Tibial nerve (tissue), 4 donors: ENCODE measurements at places on chromosomes 12 and 14. TPM values are rescaled to one million over a fixed set of nuclear protein-coding genes. Genes with fewer than 3 reads are reported as not detected.
A peak's percentile ranks its signal among the peaks of the same experiment; 100 is the strongest.

The PTPN6 gene
- 11.9 TPM for total RNA-seq

- DNase-seq = no peak
These were observed 170.3 kb downstream of the TTC7B start for GRCh38 chr14:90645842-90646443.

GRCh38 chr14:45946251-45946650 is 693.2 kb upstream of the MIS18BP1 start:
- no peak for DNase-seq

- no peak for DNase-seq
These were observed 90.1 kb downstream of the NUAK1 start for GRCh38 chr12:106048676-106049075.

The NEMF gene
- total RNA-seq = 215 TPM

The CDK4 gene
- total RNA-seq = 105 TPM

The RPS6KL1 gene
- total RNA-seq = 11.1 TPM

The ESR2 gene
- total RNA-seq = 1.5 TPM

The C3AR1 gene
- total RNA-seq = 16.8 TPM

The PDZRN4 gene
- 197 TPM for total RNA-seq

DNA sequence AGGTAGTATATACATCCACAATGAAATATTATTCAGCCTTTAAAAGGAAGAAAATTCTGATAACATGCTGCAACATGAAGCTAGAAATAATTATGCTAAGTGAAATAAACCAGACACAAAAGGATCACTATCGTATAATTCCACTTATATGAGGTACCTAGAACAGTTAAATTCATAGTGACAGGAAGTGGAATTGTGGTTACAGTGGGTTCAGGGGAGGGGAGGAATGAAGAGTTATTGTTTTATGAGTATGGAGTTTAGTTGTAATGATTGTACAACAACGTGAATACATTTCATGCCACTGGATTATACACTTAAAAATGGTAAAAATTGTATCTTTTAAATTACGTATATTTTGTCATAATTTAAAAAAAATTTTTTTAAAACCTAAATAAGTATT is 21.0 kb downstream of the EEA1 start:
- no peak for DNase-seq

GRCh38 chr12:93335603-93336162 is 42.0 kb upstream of the NUDT4 start:
- no peak for DNase-seq

- DNase-seq = no peak
These were observed 1488.5 kb upstream of the FLRT2 start for GRCh38 chr14:84041421-84041820.

The IL31 gene
- not detected for total RNA-seq

GRCh38 chr12:121966959-121967358 is 48.6 kb downstream of the CFAP251 start:
- DNase-seq = no peak

GRCh38 chr12:2335109-2335508 is 282.3 kb downstream of the CACNA1C start:
- DNase-seq = no peak

DNA sequence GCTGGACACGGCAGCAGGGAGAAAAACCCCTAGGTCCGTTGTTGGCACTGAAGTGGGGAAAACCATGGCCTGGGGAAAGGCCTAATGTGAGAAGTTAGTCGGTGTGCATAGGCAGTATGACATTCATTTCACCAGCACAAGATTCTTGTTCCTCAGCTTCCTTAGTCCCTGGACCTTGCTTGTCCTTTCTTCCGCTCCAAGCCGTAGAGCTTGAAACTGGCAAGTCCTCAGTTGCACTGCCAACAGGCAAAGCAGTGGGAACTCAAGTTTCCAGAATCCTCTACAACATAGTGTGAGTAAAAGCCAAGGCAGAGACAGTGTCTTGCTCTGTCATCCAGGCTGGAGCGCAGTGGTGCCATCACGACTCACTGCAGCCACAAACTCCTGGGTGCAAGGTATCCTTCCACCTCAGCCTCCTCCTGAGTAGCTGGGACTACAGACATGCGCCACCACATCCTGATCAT is 138.5 kb upstream of the AMIGO2 start:
- no peak for DNase-seq

GRCh38 chr14:61269321-61270083 is 11.6 kb downstream of the TMEM30B start:
- DNase-seq = peak; percentile 91

GRCh38 chr12:125259178-125259867 is 194.1 kb downstream of the AACS start:
- DNase-seq = no peak

DNA sequence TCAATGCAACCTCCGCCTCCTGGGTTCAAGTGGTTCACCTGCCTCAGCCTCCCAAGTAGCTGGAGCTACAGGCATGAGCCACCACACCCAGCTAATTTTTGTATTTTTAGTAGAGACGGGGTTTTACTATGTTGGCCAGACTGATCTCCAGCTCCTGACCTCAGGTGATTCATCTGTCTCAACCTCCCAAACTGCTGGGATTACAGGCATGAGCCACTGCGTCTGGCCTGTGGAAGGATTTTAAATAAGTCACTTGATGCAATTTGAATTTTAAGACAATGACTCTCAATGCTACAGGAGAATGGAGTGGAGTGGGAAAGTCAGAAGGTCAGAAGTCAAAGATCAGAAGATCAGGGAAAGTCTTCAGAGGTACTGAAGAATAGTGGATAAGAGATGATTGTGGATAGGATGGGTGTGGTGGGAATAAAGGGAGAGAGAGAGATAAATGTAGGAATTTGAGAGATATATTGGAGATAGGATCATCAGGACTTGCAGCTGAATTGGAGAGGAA is 15.4 kb downstream of the TMEM52B start:
- no peak for DNase-seq

GRCh38 chr12:110253176-110253575 is 27.9 kb upstream of the ATP2A2 start:
- peak; percentile 27 for DNase-seq

GRCh38 chr12:62934239-62934798 is 631 bp downstream of the PPM1H start:
- no peak for DNase-seq

DNA sequence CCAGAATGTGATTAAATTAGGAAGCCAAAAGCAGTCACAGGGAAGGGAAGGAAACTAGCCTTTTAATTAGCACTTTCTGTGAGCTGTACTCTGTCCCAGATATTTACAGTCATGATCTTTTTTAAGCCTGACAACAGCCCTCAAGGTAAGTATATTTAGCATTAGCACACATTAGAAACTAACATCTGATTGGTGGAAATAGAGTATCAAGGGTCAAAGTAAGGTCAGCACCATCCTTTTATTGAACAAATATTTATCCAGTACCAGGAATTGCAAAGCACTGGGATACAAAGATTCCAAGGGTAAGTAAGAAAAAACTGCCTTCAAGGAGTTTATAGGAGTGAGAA is 28.2 kb downstream of the RPGRIP1 start:
- DNase-seq = no peak

The DHRS2 gene
- not detected for total RNA-seq

The MYBPC1 gene
- total RNA-seq = 0.42 TPM

The GDF3 gene
- not detected for total RNA-seq

DNA sequence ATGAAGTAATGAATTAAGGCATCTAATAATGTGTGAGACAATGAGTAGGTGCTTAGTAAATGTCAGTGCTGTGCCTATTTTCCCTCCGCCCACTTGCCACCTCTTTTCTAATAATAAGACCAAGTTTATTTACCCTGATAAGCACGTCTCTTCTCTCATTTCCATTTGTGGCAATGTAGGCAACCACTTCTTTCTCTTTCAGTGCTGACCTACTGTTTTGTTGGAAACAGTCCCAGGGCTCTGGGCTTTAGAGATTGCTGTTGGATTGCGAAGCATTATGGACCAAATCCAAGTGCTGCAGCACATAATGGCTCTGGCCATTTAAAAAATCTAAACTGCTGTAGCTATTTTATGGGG is 141.3 kb upstream of the PLEKHG7 start:
- DNase-seq = peak; percentile 28

- no peak for DNase-seq
These were observed 632 bp downstream of the NYNRIN start for GRCh38 chr14:24399447-24399822.

The GALNT4 gene
- total RNA-seq = 4.9 TPM

DNA sequence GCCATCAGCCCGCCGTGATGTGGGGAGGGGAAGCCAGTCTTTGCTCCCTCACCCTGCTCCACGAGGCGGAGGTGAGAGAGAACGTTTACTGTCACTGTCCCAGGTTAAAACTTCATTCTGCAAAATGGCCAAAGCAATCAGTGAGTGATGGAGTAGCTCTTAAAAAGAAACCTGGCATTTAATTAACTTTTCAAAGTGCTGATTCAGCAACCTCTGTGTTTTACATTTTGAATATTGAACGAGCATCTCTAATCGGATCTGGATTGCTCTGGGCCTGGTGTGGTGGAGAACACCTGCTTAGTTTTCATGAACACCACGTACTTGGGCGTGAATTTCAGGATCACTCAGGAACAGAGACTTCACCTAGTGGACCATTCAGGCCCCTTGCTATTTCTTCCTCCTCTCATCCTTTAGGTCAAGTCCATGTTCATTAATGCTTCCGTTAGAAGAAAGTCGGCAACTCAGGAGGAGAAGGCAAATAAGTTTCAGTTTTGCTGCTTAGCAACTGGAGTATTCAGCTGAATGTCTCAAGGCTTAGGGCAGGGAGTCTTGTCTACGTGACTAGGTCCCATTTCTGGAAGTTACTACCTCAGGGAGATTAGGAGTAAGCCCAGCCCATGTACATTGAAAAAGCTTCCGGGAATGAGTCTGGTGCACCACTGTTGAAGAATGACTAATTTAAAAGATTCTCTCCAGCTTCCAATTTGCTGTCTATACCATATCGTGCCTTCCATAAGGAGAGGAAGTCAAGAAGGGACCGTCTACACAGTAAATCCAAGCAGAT is 68.2 kb downstream of the IFT43 start:
- no peak for DNase-seq

The ZNF891 gene
- 5.7 TPM for total RNA-seq

DNA sequence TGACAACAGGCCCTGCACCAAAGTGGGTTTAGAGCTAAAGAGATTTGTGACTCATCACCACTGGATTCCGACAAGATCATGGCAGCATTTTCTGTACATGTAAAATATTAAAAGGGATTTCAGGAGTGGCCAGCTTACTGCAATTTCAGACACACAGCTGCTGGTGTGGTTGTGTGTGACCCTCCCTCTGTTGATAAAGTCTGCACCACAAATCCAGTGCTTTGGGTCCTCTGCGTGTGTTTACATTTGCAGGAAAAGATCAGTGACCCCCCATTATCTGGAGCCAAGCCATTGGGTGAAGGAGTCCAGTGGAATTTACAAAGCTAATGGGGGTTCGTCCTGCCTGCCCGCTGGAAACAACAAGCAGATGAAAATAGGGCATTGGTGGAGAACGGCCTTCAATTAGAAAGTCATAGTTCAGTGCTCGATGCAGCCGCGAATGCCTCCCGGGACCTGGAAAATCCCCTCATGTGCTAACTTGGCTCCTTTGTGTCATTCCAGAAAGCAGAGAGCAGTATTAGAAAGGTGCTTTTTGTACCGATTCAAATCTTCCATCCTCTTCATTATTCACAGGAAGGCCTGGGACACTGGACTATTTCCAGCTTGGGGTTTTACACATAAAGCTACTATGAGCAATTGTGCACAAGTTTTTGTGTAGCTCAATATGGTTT is 188.5 kb upstream of the TMEM132C start:
- no peak for DNase-seq

GRCh38 chr12:91432089-91432488 is 249.5 kb upstream of the DCN start:
- DNase-seq = peak; percentile 19

DNA sequence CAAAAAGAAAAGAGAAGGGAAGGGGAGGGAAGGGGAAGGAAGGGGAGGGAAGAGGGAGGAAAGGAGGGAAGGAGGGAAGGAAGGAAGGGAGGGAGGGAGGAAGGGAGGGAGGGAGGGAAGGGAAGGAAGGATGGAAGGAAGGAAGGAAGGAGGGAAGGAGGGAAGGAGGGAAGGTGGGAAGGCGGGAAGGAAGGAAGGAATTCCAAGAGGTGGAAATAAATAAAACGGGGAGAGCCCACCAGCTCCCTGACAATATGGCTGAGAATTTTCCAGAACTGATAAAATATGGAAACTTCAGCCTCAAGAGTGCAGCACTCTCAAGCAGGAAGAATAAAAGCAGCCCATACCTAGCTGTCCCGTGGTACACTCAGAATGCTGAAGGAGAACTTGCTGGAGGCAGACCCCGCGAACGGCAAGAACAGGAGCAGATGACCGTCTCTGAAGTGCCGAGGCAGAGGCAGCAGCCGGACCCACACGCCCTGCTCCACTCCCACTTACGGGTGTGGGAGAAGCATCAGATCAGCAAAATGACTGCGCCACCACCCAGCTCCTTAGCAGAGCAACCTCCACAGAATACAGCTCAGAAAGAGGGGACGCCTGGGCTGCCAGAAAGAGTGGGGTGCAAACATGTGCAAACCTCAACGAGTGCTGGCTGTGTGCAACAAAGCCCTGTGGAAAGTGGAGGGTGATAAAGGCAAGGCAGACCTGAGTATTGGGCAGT is 34.1 kb upstream of the INF2 start:
- DNase-seq = no peak

DNA sequence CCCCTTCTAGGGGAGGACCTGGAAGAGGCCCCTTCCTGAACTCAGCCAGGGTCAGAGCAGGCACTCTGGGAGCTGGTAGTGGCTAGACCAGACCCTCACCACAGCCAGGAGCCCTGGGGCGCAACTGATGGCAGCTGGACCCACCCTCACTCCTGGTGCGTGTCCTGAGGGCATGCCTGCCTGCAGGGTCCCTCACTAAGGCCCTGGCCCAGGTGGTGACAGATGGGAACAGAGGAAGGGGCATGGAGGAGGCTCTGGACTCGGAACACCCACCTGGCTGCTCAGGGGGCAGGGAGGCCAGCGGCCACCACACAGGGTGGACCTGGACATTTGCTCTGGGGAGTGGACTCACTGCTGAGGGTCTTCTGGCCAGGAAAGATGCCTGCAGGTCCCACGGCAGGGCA is 342.2 kb upstream of the SFSWAP start:
- DNase-seq = no peak

The KRT77 gene
- not detected for total RNA-seq

GRCh38 chr12:84822525-84822924 is 90.1 kb downstream of the SLC6A15 start:
- no peak for DNase-seq

- DNase-seq = no peak
These were observed 151.1 kb downstream of the NUAK1 start for GRCh38 chr12:105987685-105988035.

The GUCY2C gene
- total RNA-seq = not detected

GRCh38 chr12:45587877-45588533 is 141.5 kb upstream of the ARID2 start:
- DNase-seq = no peak

The ATL1 gene
- 13.5 TPM for total RNA-seq
